Sigmoid colon (tissue), 7 donors: ENCODE measurements at places on chromosomes 4 and X.
A peak's percentile ranks its signal among the peaks of the same experiment; 100 is the strongest.

GRCh38 chrX:42797651-42798269 lies 19.8 kb upstream of the PPP1R2C start:
- DNase-seq: no peak
- H3K4me3 ChIP-seq: no peak overlapping the region
- H3K27ac ChIP-seq: no peak overlapping the region

GRCh38 chr4:1255151-1255550 lies 6.2 kb upstream of the CTBP1 start:
- H3K4me1 ChIP-seq: peaks cover 13% of the 10 kb centered on the region
- peaks cover 6% of the 10 kb centered on the region for H3K36me3 ChIP-seq
- H3K27ac ChIP-seq: no peak overlapping the region
- H3K27me3 ChIP-seq: no peaks in the 10 kb centered on the region
- H3K4me3 ChIP-seq: no peak overlapping the region
- DNase-seq: no peak

GRCh38 chr4:138389976-138390685 lies 148.0 kb upstream of the SLC7A11 start:
- H3K27ac ChIP-seq: no peak overlapping the region
- DNase-seq: no peak
- H3K27me3 ChIP-seq: no peaks in the 10 kb centered on the region
- no peak overlapping the region for H3K4me3 ChIP-seq
- H3K4me1 ChIP-seq: no peaks in the 10 kb centered on the region

DNA sequence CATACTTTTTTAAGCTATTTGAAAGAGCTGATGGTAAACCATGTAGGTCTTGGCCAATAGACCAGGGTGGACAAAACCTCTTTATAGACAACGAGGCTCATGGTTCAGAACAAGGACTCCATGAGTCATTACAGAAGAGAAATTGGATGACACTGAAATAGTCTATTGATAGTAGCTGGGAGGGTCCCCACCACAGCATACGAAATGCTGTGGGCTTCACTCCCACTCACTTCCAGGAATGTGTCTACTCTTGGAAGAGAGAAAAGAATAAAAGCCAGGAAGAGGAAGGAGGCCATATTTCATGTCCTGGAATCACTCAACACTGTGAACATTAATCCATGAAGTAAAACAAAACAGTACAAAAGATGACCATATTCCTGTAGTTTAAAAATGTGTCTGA lies 82.3 kb upstream of the MXRA5 start:
- H3K27me3 ChIP-seq: no peaks in the 10 kb centered on the region
- no peak for DNase-seq
- no peak overlapping the region for H3K4me3 ChIP-seq
- H3K36me3 ChIP-seq: no peaks in the 10 kb centered on the region

GRCh38 chrX:12962041-12962504 lies 12.8 kb upstream of the TMSB4X start:
- H3K27ac ChIP-seq: no peak overlapping the region
- H3K27me3 ChIP-seq: no peaks in the 10 kb centered on the region
- no peaks in the 10 kb centered on the region for H3K4me1 ChIP-seq

DNA sequence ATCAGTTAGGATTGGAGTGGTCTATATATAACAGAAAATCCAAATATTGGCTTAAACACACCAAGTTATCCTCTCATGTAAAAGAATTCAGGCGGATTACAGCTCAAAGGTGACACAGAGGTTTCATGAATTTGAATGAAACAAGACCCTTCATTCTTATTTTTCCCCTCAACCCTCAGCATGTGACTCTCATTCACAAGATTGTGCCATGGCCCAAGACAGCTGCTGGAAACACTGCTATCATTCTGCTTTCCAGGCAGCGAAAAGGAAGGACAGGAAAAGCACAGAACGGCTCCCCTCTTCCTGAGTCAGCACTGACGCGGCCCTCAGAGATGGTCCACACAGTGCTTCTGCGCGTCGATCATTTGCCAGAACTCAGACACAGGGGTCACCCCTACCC lies 891.0 kb upstream of the FRG1 start:
- no peak for DNase-seq
- no peaks in the 10 kb centered on the region for H3K27me3 ChIP-seq
- H3K4me3 ChIP-seq: no peak overlapping the region
- no peak overlapping the region for H3K27ac ChIP-seq
- no peaks in the 10 kb centered on the region for H3K36me3 ChIP-seq

- no peaks in the 10 kb centered on the region for H3K36me3 ChIP-seq
- peak overlapping the region; percentile 29 for H3K27ac ChIP-seq
- peaks cover 5% of the 10 kb centered on the region for H3K4me1 ChIP-seq
- DNase-seq: peak; percentile 81
Measured at GRCh38 chr4:38759113-38759789, 23.5 kb downstream of the TLR10 start.

DNA sequence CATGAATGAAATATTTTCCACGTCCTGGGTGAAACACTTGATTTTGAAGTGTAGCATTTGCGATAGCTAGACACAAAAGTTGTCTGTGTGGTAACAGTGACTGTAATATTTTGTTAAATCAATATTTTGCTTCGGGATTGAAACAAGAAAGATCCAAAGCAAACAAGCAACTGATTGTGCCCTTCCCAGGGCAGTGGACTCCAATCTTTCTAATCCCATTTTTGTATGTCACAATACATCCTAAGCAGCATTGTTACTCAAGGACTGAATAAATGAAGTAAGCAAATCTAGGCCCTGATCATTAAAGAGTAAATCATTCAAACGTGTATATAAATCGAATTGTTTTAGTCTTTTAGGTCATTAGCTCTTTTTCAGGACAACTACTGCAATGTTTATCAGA lies 2.8 kb downstream of the ITM2A start:
- no peaks in the 10 kb centered on the region for H3K27me3 ChIP-seq
- H3K4me3 ChIP-seq: no peak overlapping the region
- H3K4me1 ChIP-seq: no peaks in the 10 kb centered on the region
- H3K27ac ChIP-seq: no peak overlapping the region
- no peaks in the 10 kb centered on the region for H3K36me3 ChIP-seq
- DNase-seq: no peak

- peaks cover 65% of the 10 kb centered on the region for H3K4me1 ChIP-seq
- DNase-seq: no peak
- no peak overlapping the region for H3K4me3 ChIP-seq
- H3K36me3 ChIP-seq: no peaks in the 10 kb centered on the region
- peak overlapping the region; percentile 71 for H3K27ac ChIP-seq
Measured at GRCh38 chr4:113444386-113444785, 317.2 kb downstream of the CAMK2D start.

DNA sequence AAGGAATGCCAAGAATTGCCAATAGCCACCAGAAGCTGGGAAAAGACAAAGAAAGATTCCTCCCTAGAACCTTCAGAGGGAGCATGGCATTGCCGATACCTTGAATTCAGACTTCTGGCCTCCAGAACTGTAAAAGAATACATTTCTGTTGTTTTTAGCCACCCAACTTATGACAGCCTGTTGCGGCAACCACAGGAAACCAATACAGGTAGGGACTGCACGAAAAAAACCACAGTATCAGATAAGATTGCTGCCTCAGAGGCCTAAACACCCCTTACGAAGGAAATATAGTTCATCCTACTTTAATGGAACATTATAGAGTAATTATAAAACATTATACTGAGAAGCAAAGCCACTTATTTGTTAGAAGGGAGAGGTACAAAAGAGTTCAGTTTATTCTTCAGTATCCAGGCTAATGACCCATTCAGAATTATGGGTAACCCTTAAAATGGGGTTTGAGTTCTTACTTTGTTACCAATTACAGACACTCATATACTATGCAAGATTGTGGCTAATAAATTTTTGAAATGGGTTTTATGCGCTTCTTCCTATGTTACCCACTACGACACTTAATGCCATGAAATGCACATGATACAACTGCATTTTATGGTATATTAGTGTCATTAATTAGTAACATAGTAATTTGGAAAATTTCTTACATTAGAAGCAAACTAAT lies 37.4 kb upstream of the SMIM10L2A start:
- no peaks in the 10 kb centered on the region for H3K36me3 ChIP-seq

- no peaks in the 10 kb centered on the region for H3K27me3 ChIP-seq
- DNase-seq: no peak
- H3K27ac ChIP-seq: no peak overlapping the region
- no peaks in the 10 kb centered on the region for H3K36me3 ChIP-seq
- H3K4me1 ChIP-seq: no peaks in the 10 kb centered on the region
- no peak overlapping the region for H3K4me3 ChIP-seq
Measured at GRCh38 chr4:41657561-41657960, 91.0 kb downstream of the PHOX2B start.

DNA sequence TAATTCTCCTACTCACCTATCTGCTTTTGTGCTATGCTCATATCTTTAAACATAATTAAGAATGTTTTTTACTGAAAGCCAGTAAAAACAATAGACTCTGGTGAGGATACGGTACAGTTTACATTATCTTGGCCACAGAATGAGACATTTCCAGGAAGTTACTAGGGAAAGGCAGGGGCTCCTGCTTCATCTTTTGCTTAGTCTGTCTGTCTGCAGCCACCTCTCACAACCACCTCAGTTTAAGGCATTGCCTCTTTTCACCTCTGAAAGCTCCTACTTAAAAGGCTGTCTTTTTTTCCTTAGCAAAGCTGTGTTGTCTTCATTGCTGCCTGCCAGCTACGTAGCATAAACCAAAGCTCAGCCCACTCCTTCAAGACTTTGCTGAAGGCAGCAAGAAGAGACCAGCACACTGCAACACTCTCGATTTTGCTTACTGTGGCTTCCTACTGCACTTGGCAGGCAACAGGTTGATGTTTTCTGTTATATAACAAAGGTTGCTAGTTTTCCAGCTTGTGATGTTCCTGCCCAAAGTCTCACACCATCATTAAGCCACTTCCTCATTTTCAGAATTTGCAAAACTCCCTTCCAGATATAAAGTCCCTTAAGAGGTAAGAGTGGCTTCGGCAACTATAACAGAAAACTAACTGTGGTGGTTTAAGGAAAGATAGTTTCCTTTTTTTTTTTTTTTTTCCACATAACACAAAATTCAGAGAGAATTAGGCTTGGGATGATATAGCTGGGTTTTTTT lies 432.9 kb downstream of the GRXCR1 start:
- no peak for DNase-seq
- H3K4me3 ChIP-seq: no peak overlapping the region
- no peaks in the 10 kb centered on the region for H3K27me3 ChIP-seq
- H3K4me1 ChIP-seq: no peaks in the 10 kb centered on the region
- no peak overlapping the region for H3K27ac ChIP-seq

DNA sequence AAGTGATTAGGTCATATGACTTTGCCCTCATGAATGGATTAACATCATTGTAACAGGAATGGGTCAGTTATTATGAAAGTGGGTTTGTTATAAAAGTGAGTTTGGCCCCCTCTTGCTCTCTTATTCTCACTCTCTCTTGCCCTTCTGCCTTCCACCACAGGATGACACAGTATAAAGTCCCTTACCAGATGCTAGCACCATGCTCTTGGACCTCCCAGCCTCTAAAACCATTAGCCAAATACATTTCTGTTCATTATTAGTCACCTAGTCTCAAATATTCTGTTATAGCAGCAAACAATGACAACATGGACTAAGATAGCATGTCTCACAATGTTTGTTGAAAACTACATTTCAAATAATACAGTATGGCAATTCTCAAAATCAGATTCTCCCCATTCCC lies 59.7 kb downstream of the RWDD4 start:
- H3K36me3 ChIP-seq: no peaks in the 10 kb centered on the region
- no peak overlapping the region for H3K27ac ChIP-seq
- no peak for DNase-seq
- no peaks in the 10 kb centered on the region for H3K27me3 ChIP-seq

DNA sequence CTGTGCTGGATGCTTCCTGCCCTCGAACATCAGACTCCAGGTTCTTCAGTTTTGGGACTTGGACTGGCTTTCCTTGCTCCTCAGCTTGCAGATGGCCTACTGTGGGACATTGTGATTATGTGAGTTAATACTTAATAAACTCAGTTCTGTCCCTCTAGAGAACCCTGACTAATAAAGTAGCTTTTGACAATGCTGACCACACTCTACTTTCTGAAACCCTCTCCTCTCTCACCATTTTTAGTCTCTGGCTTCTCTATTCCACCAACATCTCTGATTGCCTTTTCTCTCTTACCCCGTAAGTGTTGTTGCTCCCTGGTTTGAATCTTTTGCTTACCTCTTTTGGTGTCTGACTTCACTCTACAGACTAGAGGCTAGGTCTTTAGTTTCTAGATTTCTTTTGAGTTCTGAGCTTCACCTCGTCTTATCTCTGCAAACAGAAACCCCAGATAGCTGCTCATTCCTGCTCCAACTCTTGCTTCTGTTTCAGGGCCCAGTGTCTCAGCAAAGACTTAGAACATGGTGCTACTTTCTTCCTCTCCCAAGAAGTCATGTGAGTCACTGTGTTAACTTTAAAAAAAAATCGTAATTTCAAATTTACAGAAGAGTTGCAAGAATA lies 11.4 kb downstream of the TMSB4X start:
- no peak overlapping the region for H3K27ac ChIP-seq
- H3K4me3 ChIP-seq: no peak overlapping the region

GRCh38 chrX:152028579-152028978 lies 54.1 kb upstream of the GABRE start:
- DNase-seq: no peak
- H3K36me3 ChIP-seq: no peaks in the 10 kb centered on the region
- no peaks in the 10 kb centered on the region for H3K4me1 ChIP-seq
- no peaks in the 10 kb centered on the region for H3K27me3 ChIP-seq

GRCh38 chrX:40380655-40381488 lies 199.9 kb upstream of the ATP6AP2 start:
- DNase-seq: no peak
- no peaks in the 10 kb centered on the region for H3K27me3 ChIP-seq
- H3K4me1 ChIP-seq: no peaks in the 10 kb centered on the region
- no peak overlapping the region for H3K4me3 ChIP-seq
- no peak overlapping the region for H3K27ac ChIP-seq
- H3K36me3 ChIP-seq: no peaks in the 10 kb centered on the region

DNA sequence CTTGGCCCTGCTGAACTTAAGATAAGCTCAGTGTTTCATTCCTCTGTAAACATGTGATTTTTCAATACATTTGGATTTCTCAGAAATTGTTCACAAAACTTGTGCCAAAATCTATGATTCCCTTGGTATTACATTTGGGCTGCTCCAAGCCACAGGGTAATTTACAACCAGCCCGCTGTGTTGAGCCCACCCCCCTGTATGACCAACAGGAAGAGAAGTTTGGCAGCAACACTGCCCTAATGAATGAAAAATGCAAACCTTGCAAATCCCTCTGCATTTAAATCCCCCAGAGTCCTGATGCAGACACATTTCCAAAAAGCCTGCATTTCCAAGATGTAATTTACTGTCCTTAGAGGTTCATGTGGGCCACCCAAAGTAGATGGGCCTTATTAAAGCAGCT lies 34.1 kb upstream of the GAB1 start:
- no peak for DNase-seq
- H3K27me3 ChIP-seq: no peaks in the 10 kb centered on the region
- H3K4me3 ChIP-seq: no peak overlapping the region
- H3K4me1 ChIP-seq: no peaks in the 10 kb centered on the region

DNA sequence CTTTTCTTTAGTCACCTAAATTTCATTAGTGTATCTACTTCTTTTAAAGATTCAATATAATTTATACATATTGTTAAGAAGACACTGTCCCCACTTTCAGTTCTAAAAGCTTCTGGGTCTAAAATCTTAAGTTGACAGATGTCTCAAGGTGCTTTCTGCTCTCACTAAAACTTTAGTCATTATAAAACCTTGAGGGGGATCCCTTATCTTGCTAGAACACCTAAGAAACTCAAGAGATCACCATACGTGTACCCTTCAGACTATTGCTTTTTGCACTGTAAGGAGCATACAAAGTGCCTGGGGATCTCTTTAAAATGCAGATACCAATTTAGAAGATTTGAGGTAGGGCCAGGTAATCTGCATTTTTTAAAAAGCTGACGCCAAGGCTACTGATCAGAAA lies 30.1 kb downstream of the CYBB start:
- H3K36me3 ChIP-seq: no peaks in the 10 kb centered on the region
- H3K27me3 ChIP-seq: no peaks in the 10 kb centered on the region
- no peak for DNase-seq
- H3K4me1 ChIP-seq: no peaks in the 10 kb centered on the region
- no peak overlapping the region for H3K4me3 ChIP-seq
